Activated T-cell treated with anti-CD3 and anti-CD28 coated beads, Interleukin-2, amount 50 U/mL, for 72 hours (primary cell): ENCODE measurements at places on chromosomes 5 and 9. TPM values are rescaled to one million over a fixed set of nuclear protein-coding genes. Genes with fewer than 3 reads are reported as not detected.

The KIF24 gene
- total RNA-seq = 5.8 TPM

The MVB12B gene
- 11.5 TPM for total RNA-seq

The DAB2 gene
- total RNA-seq = not detected

The LECT2 gene
- not detected for total RNA-seq

The LAMC3 gene
- 0.74 TPM for total RNA-seq

The WNT8A gene
- not detected for total RNA-seq

The NFIB gene
- total RNA-seq = not detected

The GCNT1 gene
- total RNA-seq = 4.2 TPM

The HTR4 gene
- total RNA-seq = not detected

The CFAP157 gene
- not detected for total RNA-seq

The SPATA31A3 gene
- not detected for total RNA-seq

The ZNF462 gene
- total RNA-seq = 0.36 TPM

The GBA2 gene
- total RNA-seq = 37.7 TPM

The SPINK7 gene
- total RNA-seq = not detected

The MZB1 gene
- 19.7 TPM for total RNA-seq

The PCDHAC1 gene
- total RNA-seq = not detected

The TENT4A gene
- total RNA-seq = 49.8 TPM

The FCN2 gene
- total RNA-seq = not detected

The APBA1 gene
- total RNA-seq = 0.74 TPM

The HTR1A gene
- total RNA-seq = not detected

The SLF1 gene
- 10.7 TPM for total RNA-seq

The ANKRD20A1 gene
- total RNA-seq = 3.0 TPM

The FBP2 gene
- total RNA-seq = not detected

The CBY3 gene
- 0.44 TPM for total RNA-seq

The ADAMTS12 gene
- total RNA-seq = not detected

The BRD8 gene
- 66.8 TPM for total RNA-seq

The ADGRV1 gene
- total RNA-seq = 0.12 TPM

The PRRX2 gene
- 3.3 TPM for total RNA-seq

The PARP8 gene
- 53.3 TPM for total RNA-seq

The IL33 gene
- not detected for total RNA-seq

The PCDHA9 gene
- not detected for total RNA-seq

The STPG3 gene
- not detected for total RNA-seq

The TYRP1 gene
- not detected for total RNA-seq

The TARS1 gene
- 334 TPM for total RNA-seq

The ITK gene
- 314 TPM for total RNA-seq

The OTP gene
- total RNA-seq = not detected

The SLCO4C1 gene
- total RNA-seq = 0.22 TPM

The CCDC180 gene
- 6.2 TPM for total RNA-seq
